ENCODE measurements at places on chromosomes 1 and 21. TPM values are rescaled to one million over a fixed set of nuclear protein-coding genes. Genes with fewer than 3 reads are reported as not detected.

DNA sequence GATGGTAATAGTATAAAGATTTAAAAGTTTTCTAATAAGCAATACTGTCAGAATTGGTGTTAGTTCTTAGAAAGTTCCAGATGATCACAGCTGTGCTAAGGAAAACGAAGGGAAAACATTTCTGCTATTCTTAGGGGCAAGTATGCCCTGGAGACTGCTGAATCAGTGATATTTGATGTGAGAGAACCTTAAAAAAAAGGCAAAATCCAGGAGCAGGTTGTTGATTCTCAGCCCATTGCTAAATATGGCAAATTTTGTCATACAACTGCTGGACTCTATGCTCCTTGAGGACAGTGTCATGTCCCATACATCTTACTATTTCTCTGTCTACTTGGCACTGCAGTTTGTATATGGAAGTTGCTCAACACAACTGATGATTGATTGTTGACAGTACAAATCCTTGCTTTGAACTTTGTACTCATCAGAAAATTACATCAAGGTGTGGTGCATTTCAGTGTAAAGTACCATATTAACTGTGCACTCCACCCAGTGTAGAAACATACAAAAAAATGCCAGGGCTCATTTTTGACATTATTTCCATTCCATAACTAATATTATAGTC lies 10.9 kb downstream of the CRCT1 start:
- H3K36me3 ChIP-seq = no peaks in the 10 kb centered on the region
- DNase-seq = no peak
- no peak overlapping the region for H3K4me3 ChIP-seq
- no peaks in the 10 kb centered on the region for H3K4me1 ChIP-seq
- no peak overlapping the region for H3K27ac ChIP-seq

NES gene
- total RNA-seq = 0.05 TPM

GRCh38 chr1:8133657-8134430 lies 107.7 kb upstream of the ERRFI1 start:
- peaks cover 8% of the 10 kb centered on the region for H3K4me1 ChIP-seq
- no peak overlapping the region for H3K4me3 ChIP-seq
- no peak overlapping the region for H3K27ac ChIP-seq
- DNase-seq = no peak
- peaks cover 43% of the 10 kb centered on the region for H3K27me3 ChIP-seq

- H3K27ac ChIP-seq = peak overlapping the region; percentile 44
- H3K4me1 ChIP-seq = peaks cover 42% of the 10 kb centered on the region
- DNase-seq = no peak
Observed at GRCh38 chr1:160096274-160097116, 1.9 kb downstream of the IGSF8 start.

DNA sequence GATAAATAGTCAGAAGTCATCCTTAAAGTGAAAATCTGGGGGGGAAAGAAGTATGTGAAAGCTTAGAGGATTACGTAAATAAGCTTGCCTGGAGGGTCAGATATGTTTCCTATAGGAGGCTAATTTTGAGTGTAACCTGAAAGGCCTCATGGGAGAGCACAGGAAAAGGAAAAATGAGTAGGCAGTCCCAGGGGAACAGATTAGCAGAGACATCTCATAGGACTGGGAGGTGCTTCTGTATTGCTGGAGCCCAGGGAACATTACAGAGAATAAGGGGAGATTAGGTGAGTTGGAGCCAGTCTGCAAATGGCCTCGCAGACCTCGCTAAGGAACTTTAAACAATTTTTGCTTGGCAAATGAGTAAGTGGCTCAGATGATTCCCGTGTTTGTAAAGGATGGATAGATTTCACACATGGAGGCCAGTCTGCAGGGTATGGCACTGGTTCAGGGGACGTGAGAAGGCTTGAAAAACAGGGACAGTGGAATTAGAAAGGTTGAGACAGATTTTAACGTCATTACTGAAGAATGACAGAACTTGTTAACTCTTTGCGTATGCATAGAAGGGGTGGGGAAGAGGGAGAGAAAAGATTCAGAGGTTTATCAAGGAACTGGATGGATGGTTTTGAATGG lies 149.1 kb downstream of the GREM2 start:
- no peaks in the 10 kb centered on the region for H3K36me3 ChIP-seq
- no peak for DNase-seq
- no peaks in the 10 kb centered on the region for H3K27me3 ChIP-seq
- no peak overlapping the region for H3K27ac ChIP-seq

DNA sequence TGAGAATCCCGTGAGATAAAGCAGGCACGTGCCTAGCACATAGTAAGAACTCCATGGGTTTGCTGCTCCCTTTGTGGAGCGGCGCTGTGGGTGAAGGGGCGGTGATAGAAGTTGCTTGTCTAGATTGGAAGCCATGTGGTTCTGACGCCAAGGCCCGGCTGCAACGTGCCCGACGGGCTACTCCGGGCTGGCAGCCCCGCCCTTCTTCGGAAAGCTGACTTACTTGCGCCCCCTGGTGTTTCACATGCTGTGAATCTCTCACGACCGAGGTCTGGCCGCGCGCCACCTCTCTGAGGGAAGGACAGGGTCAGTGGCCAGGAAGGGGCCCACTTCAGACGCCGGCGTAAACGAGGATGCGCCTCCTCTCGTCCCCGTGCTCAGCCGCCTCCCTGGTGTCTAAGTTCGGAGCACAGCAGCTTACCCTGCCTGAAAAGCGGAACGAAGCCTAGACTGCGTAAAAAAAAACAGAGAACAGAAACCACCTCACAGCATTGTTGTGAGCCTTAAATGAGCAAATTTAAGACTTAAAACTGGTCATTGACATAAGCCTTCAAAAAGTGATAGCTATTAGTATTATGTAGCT lies 42.6 kb upstream of the WNT2B start:
- peak overlapping the region; percentile 94 for H3K4me3 ChIP-seq
- H3K27me3 ChIP-seq = peaks cover 21% of the 10 kb centered on the region
- DNase-seq = peak; percentile 91

UBXN10 gene
- 0.91 TPM for total RNA-seq

CYP4X1 gene
- total RNA-seq = not detected

GRCh38 chr1:19651141-19651737 lies 7.1 kb downstream of the NBL1 start:
- H3K4me3 ChIP-seq = no peak overlapping the region
- peaks cover 36% of the 10 kb centered on the region for H3K4me1 ChIP-seq
- no peak overlapping the region for H3K27ac ChIP-seq
- no peaks in the 10 kb centered on the region for H3K36me3 ChIP-seq

DNA sequence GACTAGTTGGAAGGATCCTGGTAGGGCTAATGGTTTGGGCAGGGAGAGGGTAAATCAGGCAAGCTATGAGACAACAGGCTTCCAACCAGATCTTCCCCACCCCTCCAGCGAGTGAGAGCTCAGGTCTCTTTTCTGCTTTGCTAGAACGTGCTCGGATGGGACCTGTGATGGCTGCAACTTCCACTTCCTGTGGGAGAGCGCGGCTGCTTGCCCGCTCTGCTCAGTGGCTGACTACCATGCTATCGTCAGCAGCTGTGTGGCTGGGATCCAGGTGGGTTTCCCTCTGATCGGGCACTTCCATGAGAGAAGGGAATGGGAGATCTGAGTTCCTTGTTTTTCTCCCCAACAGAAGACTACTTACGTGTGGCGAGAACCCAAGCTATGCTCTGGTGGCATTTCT lies 14.0 kb upstream of the SARS1 start:
- H3K4me3 ChIP-seq = peak overlapping the region; percentile 40
- H3K36me3 ChIP-seq = no peaks in the 10 kb centered on the region
- no peaks in the 10 kb centered on the region for H3K27me3 ChIP-seq
- DNase-seq = peak; percentile 16

CACNA1S gene
- not detected for total RNA-seq

- no peaks in the 10 kb centered on the region for H3K27me3 ChIP-seq
- H3K36me3 ChIP-seq = peaks cover 7% of the 10 kb centered on the region
- DNase-seq = no peak
- H3K4me3 ChIP-seq = no peak overlapping the region
- H3K27ac ChIP-seq = no peak overlapping the region
- no peaks in the 10 kb centered on the region for H3K4me1 ChIP-seq
Observed at GRCh38 chr1:21139601-21140000, 37.1 kb downstream of the EIF4G3 start.

- DNase-seq = no peak
- H3K4me1 ChIP-seq = no peaks in the 10 kb centered on the region
- H3K36me3 ChIP-seq = no peaks in the 10 kb centered on the region
- no peak overlapping the region for H3K27ac ChIP-seq
- no peak overlapping the region for H3K4me3 ChIP-seq
Observed at GRCh38 chr1:75632350-75632949, 21.5 kb upstream of the SLC44A5 start.

Data from activated T-cell treated with anti-CD3 and anti-CD28 coated beads, Interleukin-2, amount 50 U/mL, for 72 hours (primary cell).